ENCODE measurements at places on chromosomes 5 and 9. TPM values are rescaled to one million over a fixed set of nuclear protein-coding genes. Genes with fewer than 3 reads are reported as not detected.

Gene MYOZ3
- 6.7 TPM for total RNA-seq

Gene SIT1
- total RNA-seq = not detected

Gene AGTPBP1
- 266 TPM for total RNA-seq

Gene IGIP
- total RNA-seq = 16.6 TPM

Gene FCN2
- not detected for total RNA-seq

Gene PCDHB14
- 12.7 TPM for total RNA-seq

Gene ARL14EPL
- not detected for total RNA-seq

Gene PRRX2
- not detected for total RNA-seq

Gene C9orf43
- 0.69 TPM for total RNA-seq

Gene RBM27
- total RNA-seq = 43.4 TPM

Measured in diencephalon (tissue), 1 donor.